Iris pigment epithelial cell (primary cell): ENCODE measurements at places on chromosomes 13 and 19.

DNA sequence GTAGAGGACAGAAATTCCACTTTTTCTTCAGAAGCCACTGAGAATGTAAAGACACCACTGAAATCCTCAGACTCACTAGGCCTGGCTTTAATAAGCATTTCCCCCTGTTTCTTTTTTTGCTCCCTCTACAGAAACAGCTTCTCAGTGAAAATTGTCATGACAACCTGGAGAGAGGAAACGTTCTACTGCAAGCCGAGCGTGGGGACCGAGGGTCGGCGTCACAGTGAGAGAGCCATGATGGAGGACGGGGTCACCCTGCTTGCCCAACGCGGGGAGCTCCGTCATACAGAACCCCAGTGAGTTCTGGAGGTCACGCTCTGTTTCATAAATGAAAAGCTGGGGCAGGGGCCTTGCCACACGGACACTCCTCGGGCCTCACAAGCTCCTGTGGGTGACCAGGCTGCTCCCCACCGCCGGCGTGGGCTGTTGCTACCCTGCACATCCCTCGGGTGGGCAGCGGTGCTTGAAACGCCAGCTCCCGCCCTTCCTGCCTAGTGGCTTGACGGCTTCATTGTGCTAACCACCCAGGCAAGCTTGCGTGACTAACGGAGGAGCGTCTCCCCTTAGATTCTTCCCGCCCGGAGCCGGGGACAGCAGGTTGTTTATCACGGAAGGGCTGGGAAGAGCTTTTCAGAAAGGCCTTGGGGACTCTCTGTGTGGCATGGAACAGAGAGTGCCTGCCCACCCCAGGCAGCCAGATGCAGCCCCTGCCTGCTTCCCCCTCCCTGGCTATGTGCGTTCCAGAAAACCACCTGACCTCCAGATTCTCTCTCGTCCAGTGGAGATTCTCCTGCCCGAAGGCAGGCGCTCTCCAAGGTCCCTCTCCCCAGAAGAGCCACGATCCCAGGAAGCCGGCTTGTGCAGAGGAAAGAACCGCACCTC, 153.6 kb downstream of the KATNAL1 start:
- peak; percentile 44 for DNase-seq

- DNase-seq, result no peak
These were observed 168.3 kb upstream of the SLITRK1 start for GRCh38 chr13:84050536-84050935.

DNA sequence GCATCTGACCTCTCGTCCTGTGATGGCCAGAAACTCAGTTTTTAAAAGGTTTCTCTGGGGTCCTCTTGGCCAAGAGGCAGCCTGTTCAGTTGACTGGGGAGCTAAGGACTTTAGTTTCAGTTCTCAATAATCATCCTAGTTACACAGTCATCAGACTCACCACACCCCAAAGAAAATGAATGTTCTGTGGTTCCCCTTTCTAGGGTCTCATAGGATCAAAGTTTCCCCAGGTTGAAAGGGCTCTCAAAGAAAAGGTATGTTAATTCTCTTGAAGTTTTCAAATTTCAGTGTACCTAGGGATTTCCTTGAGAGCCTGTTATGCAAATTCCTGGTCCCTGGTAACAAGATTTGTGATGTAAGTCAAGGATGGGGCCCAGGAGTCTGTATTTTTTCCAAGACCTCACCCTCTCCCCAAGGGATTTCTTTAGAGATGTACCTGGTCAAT, 94.9 kb downstream of the FAM216B start:
- peak; percentile 39 for DNase-seq

DNA sequence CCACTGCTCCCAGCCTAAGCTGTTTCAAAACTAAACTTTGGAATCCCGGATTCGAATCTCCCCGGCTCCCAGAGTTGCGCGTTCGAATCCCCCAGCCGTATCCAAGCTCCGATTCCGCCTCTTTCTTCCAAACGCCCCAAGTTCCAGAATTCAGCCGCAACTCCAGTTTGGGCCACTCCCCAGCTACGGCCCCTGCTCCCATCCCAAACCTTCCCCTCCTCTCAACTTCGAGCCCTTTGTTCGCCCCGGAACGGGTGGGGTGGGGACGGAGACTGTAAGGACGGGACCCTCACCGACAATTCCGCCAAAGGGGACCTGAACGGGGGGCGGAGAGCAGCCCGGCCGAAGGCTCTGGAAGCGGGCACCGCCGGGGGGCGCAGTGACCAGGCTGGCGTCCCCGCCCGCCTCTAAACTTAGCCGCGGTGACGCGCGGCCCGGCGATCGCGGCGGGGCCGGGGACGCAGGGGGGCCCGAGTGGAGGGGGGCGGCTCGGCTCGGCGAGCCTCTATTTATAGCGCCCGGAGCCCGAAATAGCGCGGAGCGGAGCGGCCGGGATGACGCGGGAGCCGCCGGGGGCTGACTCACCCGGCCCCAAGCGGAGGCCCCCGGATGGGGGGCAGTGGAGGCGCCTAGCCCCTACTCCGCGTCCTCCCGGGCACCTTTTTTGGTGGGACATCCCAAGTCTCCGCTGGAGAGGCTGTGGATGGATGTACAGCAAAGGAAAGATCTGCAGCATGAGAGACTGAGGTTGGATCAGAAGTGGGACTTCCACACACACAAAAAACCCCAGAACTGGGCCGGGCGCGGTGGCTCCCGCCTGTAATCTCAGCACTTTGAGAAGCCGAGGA, 4.9 kb upstream of the ERCC1 start:
- DNase-seq, result no peak

GRCh38 chr13:31588316-31588715, 151.0 kb upstream of the RXFP2 start:
- no peak for DNase-seq

GRCh38 chr13:19183676-19184075, 2.1 kb upstream of the TUBA3C start:
- DNase-seq, result no peak

DNA sequence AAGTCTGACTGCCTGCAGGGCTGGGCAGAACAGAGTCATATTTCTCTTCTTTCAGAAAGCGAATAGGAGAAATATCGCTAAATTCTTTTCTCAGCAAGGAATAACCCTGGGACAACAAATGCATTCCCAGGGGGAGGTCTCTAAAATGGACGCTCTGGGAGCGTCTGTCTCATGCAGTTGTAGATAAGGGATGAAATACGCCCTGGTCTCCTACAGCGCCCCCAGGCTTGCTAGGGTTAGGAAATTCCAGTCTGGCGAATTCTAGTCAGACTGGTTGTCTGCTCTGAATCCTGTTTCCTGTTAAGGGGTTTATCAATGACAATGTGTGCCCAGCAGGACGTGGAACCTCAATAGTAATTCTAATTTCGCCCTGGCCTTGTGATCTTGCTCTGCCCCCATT, 1214.1 kb downstream of the DIAPH3 start:
- DNase-seq, result no peak

GRCh38 chr13:20209948-20210347, 17.2 kb upstream of the GJB2 start:
- DNase-seq, result no peak

DNA sequence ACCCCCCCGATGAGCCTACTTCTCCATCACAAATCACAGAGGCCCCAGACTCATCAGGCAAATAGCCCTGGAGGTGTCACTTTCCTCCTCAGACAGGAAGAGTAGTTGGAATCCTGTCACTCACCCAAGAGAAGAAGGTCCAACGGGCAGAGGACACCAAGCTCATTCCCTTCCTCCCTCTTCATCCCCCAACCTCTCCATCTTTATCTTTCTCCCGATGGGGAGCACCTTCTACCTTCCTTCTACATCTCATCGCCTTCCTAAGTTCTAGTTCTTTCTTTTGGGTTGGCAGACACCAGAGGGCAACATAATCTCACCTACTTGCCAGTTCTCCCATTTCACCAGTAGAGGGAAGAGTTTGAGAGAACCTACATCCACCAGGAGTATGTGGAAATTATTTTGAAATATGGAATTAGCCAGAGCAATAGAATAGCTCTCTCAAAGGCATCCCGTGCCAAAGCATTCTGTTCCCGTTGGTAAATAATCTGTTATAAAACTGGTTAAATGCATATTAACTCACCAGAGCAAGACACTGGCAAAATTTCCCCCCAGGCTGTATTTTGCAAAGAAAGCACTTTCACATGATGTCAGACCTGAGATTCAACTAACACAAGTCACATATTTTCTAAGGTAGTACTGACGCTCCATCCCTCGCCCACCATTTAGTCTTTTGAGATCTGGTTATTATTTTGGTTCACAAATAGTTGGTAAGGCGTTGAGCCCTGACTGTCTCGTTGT, 55.0 kb downstream of the ZIC5 start:
- peak; percentile 73 for DNase-seq

DNA sequence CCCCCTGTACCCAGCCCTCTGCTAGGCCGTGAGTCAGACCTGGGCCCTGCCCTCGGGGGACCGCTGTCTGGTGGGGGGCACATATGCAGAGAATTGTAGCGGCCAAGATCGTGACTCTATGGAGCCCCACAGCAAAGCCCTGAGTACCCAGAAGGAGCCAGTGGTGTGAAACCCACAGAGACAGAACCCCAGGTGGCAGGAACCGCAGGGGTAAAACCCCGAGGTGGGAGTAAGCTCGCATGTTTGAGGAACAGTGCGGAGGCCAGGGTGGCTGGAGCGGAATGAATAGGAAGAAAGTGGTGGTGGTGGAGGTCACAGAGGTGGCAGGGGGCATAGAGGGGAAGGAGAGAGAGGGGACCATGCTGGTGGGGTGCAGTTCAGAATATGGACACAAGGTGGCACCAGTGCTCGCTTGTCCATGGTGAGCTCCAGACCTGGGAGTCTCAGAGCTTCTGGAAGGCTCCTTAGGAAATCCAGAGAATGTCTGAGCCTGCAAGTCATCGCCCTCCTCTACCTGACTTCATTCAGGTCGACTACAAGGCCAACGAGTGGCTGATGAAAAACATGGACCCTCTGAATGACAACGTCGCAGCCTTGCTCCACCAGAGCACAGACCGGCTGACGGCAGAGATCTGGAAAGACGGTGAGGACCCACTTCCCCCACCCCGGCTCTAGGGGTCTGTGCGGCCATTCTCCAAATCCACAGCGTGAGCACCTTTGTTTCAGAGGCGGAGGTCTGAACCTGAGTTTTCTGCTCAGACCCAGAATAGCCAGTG, 48.9 kb downstream of the MYH14 start:
- peak; percentile 34 for DNase-seq

DNA sequence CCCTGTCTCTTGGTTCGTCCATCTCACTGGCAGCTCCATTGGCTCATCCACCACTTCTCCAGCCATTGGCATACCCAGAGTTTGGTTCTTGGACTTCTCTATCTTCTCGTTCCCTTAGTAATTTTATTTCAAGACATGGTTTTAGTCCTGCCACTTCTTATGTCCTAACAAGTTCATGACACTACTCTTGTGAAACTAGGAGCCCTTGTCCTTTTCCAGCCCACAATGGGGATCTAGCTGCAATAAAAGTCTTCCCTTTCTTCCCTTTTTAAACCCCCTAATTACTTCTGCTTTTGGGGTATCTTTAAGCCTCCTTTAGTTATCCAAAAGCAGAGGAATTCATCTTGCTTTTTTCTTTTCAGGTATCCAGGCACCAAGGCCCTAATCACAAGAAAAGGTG, 2.9 kb upstream of the RCBTB2 start:
- no peak for DNase-seq

DNA sequence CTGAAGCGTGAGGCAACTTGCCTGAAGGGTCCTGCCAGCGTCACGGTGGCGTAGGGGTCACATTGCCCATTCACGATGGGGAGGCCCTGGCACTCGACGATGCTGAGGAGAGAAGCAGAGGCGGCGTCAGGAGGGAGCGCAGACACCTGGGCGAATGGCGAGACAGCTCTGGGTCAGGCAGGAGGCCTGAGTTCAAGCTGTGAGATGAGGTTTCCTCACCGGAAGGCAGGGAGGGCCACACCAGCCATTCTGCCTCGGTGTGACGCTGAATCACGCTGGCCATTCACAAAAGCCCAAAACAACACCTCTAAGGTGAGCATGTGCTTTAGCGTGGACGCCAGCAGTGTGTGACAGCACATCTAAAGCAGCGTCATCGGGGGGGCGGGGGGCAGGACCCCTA, 54.0 kb upstream of the C13orf46 start:
- no peak for DNase-seq

DNA sequence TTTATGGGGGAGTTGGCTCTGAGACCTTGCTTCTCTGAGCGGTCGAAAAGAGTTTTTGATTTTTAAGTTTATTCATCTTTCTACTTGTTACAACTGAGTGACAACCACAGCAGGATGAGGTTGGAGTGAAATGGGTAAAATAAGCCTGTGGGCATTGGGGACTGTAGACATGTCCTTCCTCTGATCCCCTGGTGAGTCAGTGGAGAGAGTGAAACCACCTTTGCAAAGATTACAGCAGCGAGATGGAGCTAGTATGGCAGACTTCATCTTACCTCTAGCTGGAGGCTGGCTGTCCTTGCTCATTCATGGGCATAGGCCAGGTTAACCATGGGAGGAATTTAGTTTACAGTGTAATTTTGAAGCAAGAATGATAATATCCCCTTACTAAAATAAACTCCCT, 30.9 kb upstream of the PSG9 start:
- DNase-seq, result no peak

DNA sequence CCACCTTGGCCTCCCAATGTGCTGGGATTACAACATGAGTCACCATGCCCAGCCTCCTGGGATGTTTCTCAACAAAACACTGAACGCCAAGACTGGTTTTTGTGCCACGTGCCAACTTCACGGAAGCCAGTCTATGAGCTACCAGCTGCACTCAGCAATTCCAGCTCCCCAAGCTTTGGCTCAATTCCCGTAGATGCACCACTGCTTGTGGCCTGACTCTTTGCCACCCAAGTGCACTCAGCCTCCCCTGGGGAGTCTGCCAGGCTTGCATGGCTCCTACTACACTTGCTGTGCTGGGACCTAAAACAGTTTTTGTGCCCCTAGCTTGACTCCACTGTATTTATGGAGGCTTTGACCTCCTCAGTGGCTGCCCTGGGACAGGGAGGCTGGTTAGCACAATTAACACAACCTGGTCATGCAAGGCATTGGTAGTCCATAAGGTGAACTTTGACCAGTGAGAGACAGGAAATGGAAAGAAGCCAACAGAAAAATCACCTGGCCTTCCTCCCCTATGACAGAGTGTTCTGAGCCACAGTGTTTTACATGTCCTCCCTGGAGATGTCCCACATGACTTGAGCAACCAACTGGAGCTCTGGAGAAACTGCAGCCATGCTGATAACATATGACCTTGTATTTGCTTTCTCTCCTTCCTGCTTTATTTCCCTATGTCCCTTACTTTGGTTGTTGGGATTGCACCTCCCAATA, 1173.1 kb downstream of the UQCRFS1 start:
- DNase-seq, result no peak
